ENCODE measurements at places on chromosomes 13 and 19.
A peak's percentile ranks its signal among the peaks of the same experiment; 100 is the strongest.

- peak; percentile 54 for DNase-seq
Measured at GRCh38 chr19:53927739-53928138, 18.7 kb downstream of the CACNG7 start.

GRCh38 chr13:68895696-68896095 is 1211.9 kb upstream of the ATXN8OS start:
- DNase-seq: no peak

GRCh38 chr13:32894589-32895001 is 121.6 kb upstream of the KL start:
- no peak for DNase-seq

DNA sequence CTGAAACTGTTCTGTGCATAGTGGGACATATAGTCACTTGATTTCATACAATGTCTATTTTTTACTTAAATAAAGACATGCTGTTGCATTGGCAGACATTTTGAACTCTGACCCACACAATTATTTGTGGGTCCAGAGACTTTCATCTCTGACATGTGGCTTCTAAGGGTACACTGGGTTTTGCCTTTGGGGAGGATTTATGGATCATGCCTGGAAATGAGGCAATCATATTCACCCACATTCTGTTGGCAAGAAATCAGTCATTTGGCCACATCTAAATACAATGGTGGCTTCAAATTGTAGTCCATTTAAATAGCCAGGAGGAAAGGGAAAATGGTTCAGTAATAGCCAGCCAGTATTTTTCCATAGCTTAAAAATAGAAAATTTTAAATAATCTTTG is 238.3 kb upstream of the KLF12 start:
- peak; percentile 68 for DNase-seq

- DNase-seq: peak; percentile 76
Measured at GRCh38 chr13:110520431-110521295, 40.9 kb downstream of the RAB20 start.

GRCh38 chr13:72652681-72653080 is 74.7 kb downstream of the MZT1 start:
- peak; percentile 25 for DNase-seq
